ENCODE measurements at places on chromosomes 1 and 21.

- no peak for DNase-seq
These were observed 853 bp downstream of the USP16 start for GRCh38 chr21:29025328-29025713.

DNA sequence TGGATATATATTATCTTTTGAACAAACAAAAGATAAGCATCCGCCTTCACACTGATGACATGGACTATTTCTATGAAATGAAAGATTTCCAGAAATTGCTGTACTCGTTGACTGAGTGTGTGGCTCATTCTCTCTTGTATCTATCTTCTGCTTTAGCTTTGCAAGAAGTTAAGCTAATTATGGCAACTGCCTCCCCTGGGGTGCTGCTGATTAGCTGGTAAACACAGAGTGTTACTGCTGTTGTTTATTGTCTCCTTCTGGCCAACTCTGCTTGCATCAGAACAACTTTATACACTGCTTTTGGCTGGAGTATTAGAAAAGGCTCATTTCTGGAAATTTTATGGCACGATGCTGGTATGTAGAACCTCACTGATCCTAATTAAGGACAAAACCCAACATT lies 95.6 kb upstream of the SNX7 start:
- no peak for DNase-seq

- DNase-seq = no peak
These were observed 138.2 kb downstream of the NFIA start for GRCh38 chr1:61220536-61220935.

GRCh38 chr1:22550021-22550420 lies 13.3 kb upstream of the EPHA8 start:
- no peak for DNase-seq

GRCh38 chr1:230170153-230170547 lies 103.1 kb downstream of the GALNT2 start:
- DNase-seq = no peak

GRCh38 chr1:176733661-176734060 lies 270.7 kb downstream of the PAPPA2 start:
- DNase-seq = no peak

GRCh38 chr1:7406641-7407543 lies 364.2 kb upstream of the VAMP3 start:
- DNase-seq = no peak

DNA sequence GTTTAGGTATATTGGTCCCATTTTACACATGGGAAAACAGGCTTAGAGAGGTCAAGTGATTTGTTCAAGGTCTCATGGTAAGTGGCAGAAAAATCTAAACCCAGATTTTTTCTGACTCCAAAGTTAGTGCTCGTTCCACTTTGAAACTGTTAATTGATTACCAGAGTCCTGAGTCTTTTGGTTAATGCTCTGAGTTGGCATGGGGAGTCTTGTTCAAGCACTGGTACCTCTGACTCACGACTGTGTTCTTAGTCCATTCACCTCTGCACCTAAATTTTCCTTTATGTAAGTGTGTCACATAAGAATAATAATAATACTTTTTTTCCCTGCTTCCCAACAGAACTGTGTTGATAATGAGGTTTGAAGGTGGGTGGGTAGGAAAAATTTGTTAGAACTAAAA lies 59.3 kb downstream of the VANGL2 start:
- DNase-seq = peak; percentile 12

GRCh38 chr1:66930823-66931174 lies 6.0 kb downstream of the MIER1 start:
- no peak for DNase-seq

GRCh38 chr1:6360117-6360496 lies 33.5 kb downstream of the ACOT7 start:
- no peak for DNase-seq

- DNase-seq = no peak
These were observed 8.8 kb downstream of the MYCL start for GRCh38 chr1:39892601-39893595.

DNA sequence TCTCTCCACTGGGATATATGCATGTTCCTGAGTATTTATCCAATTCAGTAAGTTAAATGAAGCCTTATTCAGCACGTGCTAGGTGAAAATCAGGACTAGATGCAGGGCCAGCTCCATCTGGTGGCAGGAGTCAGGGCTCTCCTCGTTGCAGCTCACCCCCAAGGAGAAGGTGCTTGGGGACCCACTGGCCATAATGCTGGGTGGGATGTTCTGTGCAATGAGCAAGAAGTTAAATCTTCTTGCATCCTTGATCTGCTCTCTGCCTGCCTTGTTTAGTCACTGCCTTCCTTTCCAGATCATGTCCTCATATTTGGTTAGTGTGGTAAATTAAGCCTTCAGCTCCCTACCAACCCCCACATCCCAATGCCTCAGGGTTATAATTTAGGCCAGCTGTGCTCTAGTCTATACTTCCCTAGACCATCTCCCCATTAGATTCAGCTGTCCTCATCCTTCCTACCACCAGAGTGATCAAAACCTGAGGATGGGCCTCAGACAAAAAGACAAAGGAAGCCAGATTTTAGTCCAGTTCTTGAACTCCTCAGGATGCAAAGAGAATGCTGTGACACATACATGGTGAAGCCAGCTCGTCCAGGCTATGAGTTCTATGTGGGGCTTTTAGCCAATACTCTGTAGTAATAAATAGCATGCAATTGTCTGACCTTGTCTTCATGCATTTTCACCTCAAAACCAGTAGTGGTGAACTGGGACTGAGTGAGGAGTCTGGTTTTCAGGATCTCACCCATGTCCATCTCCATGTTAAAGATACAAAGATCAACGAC lies 55.9 kb downstream of the SEC16B start:
- DNase-seq = no peak

- no peak for DNase-seq
These were observed 52.5 kb downstream of the LACTBL1 start for GRCh38 chr1:22920026-22920733.

DNA sequence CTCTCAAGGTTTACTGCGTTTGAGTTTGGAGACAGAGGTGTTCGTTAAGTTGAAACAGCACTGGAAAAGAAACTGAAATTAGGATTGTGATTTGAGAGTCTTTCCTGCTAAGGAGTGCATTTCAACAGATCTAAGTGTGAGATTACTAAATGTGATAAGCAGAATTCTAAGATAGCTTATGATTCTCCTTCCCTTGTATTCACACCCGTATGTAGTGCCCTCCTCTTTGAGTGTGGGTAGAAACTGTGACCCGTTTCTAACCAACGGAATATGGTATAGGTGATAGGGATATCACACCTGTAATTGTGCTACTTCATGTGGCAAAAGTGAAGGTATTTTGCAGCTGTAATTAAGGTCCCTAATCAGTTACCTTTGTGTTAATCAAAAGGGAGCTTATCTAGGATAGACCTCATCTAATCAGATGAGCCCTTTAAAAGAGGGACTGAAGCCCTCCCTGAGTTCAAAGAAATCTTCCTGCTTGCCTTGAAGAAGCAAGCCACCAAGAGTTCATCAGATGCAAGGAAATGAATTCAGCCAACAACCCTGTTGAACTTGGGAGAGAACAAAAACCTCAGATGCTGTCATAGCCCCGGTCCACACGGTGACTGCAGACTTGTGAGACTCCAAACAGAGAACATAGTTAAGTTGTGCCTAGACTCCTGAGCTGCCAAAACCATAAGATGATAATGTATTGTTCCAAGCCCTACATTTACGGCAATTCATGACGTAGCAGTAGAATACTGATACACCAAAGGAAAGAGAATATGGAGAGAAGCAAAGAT lies 12.6 kb upstream of the IL12RB2 start:
- no peak for DNase-seq

GRCh38 chr1:203129501-203130231 lies 2.1 kb downstream of the ADORA1 start:
- DNase-seq = no peak

DNA sequence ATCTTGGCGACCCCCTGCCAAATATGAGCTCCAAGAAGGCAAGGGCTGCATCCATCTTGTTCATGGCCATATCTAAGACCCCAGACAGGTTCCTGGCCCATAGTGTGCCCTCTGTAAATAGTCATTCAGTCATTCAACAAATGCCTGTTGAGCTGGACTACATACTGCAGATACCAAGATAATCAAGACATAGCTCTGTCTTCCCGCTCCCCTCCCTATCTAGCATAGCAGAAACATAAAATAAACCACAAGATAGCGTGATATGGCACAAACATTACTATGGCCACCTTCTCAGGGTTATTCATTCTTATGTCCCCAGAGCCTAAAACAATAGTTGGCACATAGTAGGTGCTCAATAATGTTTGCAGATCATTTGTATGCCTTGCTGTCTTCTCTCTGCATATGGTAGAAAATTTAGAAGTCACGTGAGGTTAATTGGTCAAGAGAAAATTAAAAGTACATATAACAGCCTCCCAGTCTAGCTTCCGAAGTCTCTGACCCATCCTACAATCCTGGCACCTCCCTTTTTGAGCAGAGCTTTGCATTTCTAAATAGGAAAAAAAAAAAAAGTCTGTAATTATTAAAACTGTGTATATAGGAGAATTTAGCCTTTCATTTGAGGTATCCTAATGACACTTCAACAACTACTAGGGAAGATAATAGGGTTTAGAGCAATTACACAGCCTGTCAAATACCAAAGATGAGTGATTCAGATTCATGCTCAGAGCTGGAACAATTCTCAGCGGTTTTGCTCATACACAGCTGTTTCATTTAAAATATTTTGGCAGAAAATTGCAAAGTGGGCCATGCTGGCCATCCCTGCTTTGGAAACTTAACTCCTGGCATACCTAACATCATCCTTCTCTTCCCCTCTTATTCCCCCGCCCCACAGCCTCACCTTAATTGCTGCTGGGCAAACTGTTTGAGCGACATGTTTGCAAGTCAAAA lies 219.0 kb downstream of the KAZN start:
- no peak for DNase-seq

DNA sequence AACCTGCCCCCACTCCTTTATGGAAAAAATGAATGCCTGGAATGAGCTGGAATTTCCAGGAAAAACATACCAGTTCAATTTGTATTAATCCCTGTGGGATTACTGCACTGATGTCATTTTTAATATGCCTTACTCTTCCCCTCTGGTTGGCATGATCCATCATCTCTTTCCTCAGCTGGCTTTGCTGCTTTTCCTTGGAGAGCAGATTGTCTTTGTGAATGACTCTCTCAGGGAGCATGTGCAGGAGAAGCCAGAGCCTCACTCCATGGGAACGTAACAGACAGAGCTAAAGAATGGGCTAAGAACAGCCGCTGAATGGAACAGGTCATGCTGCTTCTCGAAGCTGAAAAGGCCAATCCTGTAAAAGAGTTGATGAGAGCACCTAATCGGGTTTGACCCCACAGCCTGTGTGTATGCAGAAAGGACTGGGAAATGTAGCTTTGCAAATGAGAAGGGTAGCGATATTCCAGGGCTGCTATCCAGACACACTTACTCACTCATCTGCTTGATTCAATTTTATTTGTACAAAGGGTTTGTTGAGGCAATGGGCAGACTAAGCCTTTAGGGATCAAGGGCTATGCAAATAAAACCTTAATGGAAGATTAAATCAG lies 20.7 kb downstream of the PHC2 start:
- DNase-seq = no peak

- no peak for DNase-seq
These were observed 18.4 kb upstream of the TSPAN2 start for GRCh38 chr1:115107516-115108260.

DNA sequence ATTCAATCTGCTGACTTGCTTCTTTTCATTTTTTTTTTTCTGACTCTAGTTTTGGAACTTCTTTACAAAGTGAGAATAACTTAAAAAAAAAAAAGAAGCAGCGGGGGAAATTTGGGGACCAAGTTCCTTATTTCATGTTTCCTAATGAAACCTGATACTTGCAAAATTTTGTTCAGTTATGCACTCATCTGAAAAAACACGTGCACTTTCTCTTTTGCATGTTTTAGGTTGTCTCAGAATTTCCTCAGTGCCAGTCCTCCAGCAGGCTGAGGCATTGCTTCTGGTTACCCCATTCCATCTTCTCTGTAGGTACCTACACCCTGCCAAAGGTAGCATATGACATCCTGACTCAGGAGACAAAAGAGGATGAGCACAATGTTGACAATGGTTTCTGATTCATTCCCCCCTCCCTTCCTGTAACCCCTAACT lies 299.7 kb downstream of the GRIK1 start:
- DNase-seq = no peak

DNA sequence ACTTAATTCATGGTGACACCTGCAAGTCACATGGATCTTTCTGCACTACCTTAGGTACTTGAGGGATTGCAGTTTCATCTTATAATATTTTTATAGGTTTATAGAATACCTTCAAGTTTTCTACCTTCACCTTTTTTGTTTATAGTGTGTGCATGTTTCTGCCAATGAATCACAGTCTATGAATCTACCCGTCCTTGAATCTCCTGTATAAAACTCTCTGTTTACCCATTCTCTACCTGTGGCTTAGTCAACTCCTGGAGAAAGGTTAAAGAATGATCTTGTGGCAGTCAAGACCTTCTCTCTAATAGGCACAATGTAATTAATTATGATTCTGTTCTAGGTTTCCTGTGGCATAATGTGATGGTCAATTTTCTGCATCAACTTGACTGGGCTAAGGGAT lies 3.2 kb upstream of the GSTM2 start:
- no peak for DNase-seq

GRCh38 chr21:14438211-14438610 lies 55.3 kb upstream of the HSPA13 start:
- no peak for DNase-seq

- no peak for DNase-seq
These were observed 96.0 kb upstream of the GNG4 start for GRCh38 chr1:235745503-235746136.

- DNase-seq = no peak
These were observed 163.2 kb upstream of the NBPF11 start for GRCh38 chr1:148315071-148315811.

DNA sequence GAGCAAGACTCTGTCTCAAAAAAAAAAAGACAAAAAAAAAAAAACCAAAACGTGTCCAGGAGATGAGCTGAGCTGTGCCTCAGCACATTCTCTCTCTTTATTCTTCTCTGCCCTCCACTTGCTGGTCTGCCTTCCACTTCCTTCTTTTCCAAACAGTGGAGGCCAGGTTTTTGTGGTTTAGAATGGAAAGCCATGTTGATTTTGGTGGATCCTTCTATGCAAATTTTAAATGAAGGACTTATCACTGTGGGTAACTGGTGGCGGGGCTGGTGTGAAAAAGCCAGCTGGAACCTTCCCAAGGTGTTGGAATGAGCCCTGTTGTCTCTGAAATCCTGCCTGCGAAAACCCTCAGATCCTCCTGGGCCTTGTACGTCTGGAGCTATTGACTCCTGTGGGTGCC lies 61.9 kb downstream of the PTPRU start:
- no peak for DNase-seq

DNA sequence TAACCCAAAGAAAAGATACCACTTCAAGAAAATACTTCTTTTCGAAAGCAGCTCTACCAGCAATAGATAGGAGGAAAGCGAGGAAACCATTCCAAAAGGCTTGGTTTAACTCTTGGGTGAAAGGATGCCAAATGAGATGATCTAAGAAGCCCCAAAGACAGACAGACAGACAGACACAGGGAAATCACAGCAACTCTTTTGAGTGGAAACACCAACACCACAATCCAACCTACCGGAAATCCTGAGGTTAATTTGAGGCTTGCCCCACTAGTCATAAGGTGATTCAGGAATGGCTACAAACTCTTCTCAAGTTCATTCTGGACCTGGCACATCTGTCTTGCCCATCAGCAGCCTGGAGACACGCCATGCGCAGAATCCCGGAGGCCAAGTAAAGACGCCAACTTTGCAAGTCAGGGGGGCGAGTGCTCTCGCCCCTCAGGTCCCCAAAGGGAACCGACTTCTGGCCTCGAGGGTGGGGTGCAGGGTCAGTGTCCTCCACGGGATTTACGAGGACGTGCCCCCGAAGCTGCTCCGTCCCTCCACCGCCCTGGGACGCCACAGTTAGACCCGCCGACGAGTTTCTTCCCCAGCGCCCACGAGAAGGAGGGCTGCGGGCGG lies 778 bp downstream of the EVI5 start:
- DNase-seq = peak; percentile 5

- no peak for DNase-seq
These were observed 30.4 kb upstream of the PDC start for GRCh38 chr1:186491336-186491735.
